ENCODE measurements at places on chromosomes 7 and 10. TPM values are rescaled to one million over a fixed set of nuclear protein-coding genes. Genes with fewer than 3 reads are reported as not detected.

Gene HMX3
- total RNA-seq: not detected

- DNase-seq: no peak
Measured at GRCh38 chr7:6323967-6324701, 51.7 kb upstream of the CYTH3 start.

- peak; percentile 99 for DNase-seq
Measured at GRCh38 chr7:16345979-16346958, 75.1 kb downstream of the CRPPA start.

DNA sequence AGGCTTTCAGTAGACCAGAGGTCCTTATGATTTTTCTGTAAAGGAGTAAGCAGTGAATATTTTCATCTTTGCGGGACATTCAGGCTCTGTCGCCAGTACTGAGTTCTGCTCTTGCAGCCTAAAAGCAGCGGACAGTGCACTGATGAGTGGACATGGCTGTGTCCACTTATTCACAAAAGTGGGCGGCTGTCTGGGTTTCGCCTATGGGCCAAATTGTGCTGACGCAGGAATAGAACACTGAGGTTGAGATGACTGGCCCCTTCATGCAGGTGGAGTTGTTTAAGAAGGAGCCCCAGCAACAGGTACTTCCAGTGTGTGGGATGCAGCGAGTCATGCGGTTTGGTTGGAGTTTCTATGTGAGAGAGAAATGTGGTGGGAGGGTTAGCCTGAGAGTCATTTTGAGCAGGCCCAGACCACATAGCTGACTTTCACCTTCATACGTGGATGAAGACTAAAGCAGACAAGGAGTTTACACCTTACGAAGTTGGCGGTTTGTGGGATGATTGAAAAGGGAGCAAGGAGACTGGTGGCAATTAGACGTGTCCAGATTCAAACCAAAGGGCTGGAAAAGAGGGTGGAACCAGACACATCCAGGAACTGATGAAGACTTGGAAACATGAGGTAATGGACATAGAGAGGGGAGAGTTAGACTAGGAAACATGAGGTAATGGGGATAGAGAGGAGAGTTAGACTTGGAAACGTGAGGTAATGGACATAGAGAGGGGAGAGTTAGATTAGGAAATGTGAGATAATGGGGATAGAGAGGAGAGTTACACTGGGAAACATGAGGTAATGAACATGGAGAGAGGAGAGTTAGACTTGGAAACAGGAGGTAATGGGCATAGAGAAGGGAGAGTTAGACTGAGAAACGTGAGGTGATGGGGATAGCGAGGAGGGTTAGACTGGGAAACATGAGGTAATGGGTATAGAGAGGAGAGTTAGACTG, 38.2 kb downstream of the WDR37 start:
- no peak for DNase-seq

Measured in Caki2 (cell line).